Vagina (tissue), 2 donors: ENCODE measurements at places on chromosomes 16 and 17.
A peak's percentile ranks its signal among the peaks of the same experiment; 100 is the strongest.

DNA sequence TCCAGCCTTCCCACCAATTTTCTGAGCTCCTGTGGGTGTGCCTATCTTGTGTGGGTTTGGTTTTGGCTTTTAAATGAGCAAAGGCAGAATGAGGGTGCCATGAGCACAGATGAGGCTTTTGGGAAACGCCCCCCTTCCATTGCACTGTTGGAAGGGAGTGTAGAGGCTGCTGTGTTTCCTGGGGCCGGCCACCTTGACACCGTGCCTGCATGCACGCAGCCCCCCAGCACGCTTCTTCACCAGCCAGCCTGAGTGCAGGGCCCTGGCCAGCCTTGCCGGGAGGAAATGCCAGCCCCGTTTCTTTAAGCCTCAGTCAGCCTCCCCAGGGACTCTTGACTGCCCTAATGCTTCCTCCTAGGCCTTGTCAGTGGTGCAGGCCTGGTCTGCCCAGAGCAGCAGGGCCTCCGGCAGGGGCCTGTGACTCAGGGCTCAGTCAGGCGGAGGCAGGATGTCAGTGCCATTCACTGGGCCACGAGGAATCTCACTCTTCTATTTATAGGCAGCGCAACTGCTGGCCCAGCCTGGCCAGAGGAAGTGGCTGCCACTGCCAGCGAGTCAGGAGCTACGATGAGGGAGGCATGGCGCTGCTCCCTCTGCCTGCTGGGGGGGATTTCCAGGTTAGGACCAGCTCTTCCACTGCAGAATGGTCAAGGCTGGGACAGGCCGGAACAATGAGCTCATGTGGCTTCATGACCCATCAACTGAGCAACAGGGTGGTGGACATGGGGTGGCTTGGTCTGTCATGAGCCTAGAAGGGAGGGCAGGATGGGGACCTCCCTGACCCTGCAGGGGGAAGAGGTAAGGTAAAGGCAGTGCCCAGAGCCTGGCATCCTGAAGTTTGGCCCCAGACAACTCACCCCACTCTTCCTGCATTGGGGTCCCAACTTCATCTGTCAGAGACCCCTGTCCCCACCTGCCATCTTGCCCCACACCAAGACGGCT is 205.2 kb downstream of the RAB11FIP4 start:
- peak; percentile 83 for DNase-seq

DNA sequence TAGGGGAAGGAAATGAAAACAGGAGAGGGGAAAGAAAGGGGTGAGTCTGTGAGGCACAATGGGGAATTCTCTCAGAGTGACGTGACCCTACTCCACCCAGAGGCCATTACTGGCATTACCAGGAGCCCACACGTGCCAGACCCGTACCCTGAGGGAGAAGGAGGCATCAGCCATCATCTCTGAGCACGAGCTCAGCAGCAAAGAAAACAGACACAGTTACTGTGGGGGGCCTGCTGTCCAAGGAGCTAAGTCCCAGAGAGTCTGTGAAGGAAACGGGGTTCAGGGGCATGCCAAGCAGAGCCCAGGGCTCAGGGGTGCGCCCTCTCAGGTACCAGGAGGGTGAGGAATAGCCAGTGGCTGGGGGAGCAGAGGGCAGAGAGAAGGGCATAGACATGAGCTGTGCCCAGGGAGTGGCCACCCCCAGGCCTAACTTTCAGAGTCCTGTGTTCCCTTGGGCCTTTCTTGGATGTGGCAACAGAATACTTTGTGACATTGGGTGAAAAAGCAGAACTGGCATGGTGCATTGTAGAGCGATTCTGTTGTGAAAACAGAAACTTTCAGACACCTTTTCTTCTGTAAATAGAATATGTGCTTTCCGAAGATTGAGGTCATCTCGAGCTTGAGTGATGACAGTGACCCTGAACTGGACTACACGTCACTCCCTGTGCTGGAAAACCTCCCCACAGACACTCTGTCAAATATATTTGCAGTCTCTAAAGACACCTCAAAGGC is 11.3 kb downstream of the TAF1C start:
- DNase-seq: no peak

DNA sequence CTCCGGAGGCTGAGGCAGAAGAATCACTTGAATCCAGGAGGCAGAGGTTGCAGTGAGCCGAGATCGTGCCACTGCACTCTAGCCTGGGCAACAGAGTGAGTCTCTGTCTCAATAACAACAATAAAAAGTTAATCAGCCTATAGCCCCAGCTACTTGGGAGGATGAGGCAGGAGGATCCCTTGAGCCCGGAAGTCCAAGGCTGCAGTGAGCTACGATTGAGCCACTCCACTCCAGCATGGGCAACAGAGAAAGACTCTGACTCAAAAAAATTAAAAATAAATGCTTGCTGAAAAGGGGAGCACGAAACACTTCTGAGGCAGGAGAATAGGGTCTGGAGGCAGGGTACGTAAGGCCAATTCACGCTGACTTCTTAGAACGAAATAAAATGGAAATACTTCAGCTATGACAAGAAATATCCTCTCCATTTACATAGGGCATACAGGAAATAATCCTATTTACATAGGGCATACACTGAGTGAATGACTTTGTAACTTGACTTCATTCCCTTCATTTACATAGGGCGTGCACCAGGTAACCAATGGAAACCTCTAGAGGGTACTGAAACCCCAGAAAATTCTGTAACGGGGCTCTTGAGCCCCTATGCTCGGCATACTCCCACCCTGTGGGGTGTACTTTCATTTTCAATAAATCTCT is 3.2 kb upstream of the PRPSAP1 start:
- DNase-seq: no peak

DNA sequence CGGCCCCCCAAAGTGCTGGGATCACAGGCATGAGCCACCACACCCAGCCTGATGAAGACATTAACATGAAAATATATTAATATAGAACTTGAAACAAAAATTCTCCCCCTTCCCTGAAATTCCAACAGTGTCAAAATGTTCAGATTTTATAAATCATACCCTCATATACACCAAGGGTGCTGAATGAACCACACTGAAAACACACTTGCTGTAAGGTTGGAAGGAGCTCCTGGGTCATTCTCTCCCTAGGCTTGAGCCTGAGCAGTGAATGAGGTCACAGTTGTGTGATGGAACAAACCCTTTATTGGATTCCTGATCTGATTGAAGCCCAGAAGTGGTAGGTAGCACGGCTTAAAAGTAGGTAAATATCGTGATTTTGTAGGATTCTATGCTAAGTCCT is at the start of gene EFCAB3:
Gene EFCAB3, plus strand, starts transcription at position 301 of the 400 bp plus-strand sequence. CDS start 2,427 bp downstream, outside the sequence.
- no peak for DNase-seq

- no peak for DNase-seq
These were observed 33.1 kb upstream of the ULK2 start for GRCh38 chr17:19900809-19901208.
